ENCODE measurements at places on chromosomes 1 and 21.

GRCh38 chr21:35843911-35844667 is 216.2 kb downstream of the SETD4 start:
- no peak for DNase-seq

DNA sequence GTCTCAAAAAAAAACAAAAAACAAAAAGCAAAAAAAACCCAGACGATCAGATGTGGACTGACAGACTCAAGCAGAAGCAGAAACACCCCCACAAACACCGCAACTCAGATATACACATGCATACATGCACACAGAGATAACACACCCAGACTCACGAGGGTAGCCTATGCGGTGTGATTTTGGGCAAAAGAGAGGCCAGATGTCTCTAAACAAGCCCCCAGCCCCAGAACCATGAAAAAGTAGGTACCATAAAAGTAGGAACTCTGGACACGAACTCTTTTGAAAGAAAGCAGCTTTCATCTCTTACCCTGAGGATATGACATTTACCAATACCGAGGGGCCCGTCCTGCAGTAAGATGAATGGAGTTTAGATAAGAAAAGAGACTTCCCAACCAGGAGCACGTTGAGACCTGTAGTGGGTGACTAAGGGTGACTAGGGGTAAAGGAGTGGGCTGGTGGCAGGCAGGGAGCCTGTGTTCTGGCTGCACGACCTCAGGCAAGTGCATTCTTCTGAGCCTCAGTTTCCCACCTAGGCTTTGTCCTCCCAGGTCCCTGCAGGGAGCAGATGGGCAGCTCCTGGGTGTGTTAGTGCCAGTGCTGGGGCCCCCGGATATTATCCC is 1.5 kb upstream of the TINAGL1 start:
- no peak for DNase-seq

GRCh38 chr1:234997201-234997895 is 131.3 kb downstream of the TOMM20 start:
- peak; percentile 99 for DNase-seq

DNA sequence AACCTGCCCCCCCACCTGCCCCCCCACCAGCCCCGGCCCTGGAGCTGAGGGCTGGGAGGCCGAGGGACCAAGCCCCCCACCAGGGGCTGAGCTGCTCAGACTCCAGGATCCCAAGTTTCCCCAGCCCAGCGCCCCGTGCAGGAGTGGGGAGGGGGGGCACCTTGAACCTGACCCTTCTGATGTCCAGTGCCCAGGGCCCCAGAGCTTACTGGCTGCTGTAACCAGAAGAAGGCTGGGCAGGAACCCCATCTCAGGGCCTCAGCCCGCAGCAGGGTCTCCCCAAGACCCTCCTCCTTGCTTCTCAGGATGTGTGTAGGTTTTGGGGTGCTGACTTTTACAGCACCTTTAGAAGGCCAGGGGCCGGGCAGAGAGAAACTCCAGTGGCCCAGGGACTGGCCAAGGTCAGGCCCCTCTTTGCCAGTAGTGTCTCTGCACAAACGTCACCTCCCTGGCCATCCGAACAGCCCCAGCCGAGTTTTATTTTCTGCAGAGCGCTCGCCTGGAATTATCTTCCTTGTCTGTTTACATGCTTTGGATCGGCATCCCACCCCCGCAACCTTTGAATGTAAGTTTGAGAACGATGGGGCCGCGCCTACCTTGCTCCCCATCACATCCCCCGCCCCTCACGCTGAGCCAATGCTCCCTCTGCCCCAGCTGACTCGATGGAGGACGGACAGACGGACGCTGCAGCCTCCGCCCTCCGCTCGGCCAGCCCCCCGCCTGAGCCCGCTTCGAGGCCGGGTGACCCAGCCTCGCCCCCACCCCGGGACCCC is 70.1 kb upstream of the CASZ1 start:
- DNase-seq = no peak

DNA sequence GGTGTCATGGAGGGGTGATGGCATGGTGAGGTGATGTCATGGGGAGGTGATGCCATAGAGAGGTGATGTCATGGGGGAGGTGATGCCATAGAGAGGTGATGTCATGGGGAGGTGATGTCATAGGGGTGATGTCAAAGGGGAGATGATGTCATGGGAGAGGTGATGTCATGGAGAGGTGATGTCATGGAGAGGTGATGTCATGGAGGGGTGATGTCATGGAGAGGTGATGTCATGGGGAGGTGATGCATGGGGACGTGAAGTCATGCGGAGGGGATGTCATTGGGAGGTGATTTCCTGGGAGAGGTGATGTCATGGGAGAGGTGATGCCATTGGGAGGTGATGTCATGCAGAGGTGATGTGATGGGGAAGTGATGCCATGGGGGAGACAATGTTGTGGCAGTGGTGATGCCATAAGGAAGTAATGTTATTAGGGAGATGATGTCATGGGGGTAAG is 92.1 kb upstream of the C1orf174 start:
- no peak for DNase-seq

DNA sequence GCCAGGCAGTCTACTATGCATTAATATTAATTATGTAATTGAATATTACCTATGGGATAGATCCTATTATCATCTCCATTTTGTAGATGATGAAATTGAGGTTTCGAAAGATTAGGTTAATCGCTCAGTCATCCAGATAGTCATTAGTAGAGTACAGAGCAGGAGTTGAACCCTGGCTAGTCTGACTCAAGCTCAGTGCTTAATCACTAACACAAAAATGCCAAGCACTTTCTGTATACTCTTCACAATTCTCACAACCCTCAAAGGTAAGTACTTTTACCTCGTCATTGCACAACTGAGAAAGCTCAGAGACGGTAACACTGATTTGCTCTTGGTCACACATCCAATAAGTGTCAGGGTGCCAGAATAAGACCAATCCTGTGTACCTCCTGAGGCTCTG is 280.2 kb upstream of the PLXNA2 start:
- DNase-seq = no peak

DNA sequence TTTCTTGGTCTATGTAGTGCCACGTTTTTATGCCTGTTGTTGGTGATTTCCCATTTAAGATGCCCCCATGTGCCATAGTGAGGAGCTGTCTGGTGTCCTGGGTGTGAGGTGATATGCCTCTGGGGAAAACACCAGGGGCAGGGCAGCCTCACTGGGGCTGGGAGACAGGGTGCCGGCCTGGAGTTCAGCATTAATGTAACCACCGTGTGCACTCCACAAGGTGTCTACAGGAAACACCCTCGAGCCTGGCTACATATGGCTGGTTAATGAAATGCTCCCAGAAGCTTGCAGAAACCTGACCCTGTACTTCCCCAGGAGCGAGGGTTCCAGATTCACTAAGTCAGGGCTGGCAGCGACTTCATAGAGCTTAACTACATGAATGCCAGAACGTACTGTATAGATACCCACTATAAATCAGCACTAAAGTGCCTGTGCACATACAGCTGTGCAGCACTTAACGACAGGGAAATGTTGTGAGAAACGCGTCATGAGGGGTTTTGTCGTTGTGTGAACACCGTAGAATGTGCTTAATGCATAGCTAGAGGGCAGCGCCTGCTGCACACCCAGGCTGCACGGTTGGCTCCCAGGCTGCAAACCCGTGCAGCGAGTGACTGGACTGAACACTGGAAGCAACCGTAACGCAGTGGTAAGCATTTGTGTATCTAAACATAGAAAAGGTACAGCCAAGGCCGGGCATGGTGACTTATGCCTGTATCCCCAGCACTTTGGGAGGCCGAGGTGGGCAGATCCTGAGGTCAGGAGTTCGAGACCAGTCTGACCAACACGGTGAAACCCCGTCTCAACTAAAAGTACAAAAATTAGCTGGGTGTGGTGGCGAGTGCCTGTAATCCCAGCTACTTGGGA is 10.4 kb downstream of the TFF2 start:
- no peak for DNase-seq

GRCh38 chr1:165371588-165372225 is 15.2 kb upstream of the LMX1A start:
- DNase-seq = no peak

DNA sequence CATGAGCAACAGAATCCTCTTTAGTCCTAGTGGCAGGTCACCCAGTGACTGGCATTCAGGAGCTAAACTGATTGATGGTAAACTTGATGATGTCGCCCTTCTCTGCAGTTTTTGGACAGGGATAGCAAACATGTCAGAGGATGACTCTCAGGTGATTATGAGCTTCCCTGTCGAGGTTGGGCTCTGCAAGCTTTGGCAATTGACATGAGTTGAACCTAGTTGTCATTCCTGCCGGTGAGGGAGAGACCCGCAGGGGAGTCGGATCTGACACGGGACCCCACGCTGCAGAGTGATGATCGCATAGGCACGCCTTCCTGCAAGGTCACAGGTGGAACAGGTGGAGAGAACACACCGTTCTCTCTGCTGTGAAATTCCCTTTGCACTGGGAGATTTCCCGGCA is 438.0 kb upstream of the VAMP3 start:
- no peak for DNase-seq

Data from heart left ventricle (tissue), 16 donors.